ENCODE measurements at places on chromosomes 3 and 15.

DNA sequence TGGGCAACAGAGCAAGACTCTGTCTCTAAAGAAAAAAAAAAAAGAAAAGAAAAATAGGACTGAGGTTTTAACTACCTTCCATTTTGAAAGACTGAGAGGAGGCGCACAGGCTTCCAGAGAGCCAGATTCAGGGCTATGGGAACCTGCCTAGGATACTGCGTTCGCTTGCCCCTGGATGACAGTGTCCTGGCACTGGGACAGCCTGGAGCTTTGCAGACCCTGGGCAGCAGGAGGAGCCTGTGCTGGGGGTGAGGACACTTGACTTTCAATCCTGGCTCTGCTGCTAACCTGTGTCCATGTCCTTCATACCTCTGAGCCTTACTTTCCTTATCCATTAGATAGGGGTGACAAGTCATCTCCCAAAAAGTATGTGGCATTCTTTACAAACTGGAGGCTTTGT is 31.2 kb downstream of the CD276 start:
- DNase-seq = no peak

GRCh38 chr3:79985816-79986215 is 218.0 kb upstream of the ROBO1 start:
- DNase-seq = no peak

GRCh38 chr3:39794880-39795279 is 14.5 kb upstream of the MYRIP start:
- DNase-seq = no peak

DNA sequence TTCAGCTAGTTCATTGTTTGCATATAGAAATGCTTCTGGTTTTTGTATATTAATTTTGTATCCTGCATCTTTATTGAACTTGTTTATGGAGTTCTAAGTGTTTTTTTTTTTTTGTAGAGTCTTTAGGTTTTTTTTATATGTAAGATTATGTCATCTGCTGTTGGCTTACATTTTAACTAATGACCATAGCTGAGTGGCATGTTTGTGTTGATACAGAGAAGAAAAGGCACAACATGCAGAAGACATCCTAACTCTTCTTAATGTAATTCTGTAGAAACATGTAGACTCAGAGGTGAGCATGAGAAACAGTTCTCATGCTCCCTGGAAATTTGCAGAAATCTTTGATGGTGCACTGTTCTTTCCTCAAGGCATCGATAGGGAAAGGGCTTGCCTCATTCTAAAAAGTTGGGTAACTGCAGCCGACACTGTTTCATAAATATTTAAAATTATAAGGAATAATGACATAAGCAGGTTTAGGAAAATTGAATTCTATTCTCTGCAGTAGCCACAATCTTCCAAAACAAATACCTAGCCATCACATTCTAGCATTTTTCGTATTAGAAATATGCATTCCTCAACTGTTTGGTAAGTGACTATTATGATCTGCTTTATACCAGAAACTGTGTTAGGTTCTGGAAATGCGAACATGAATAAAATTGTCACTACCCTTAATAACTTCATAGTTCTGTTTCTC is 499.6 kb upstream of the KCNMB2 start:
- DNase-seq = no peak

DNA sequence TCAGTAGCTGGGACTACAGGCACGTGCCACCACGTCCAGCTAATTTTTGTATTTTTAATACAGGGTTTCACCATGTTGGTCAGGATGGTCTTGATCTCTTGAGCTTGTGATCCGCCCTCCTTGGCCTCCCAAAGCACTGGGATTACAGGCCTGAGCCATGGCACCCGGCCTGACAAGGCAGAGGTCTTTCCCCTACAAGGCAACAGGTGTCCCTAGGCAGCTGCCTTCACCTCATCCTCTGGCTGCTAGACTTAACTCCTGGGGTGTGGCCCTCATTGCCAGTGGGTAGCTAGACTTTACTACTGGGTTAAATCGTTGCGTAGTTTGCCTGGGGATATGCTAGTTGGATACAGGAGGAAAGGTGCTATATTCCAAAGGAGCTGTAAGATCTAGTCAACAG is 81.4 kb downstream of the CHRD start:
- DNase-seq = no peak

- no peak for DNase-seq
Measured at GRCh38 chr3:37930495-37930894, 60.1 kb upstream of the VILL start.

- DNase-seq = no peak
Measured at GRCh38 chr3:122679882-122680474, 661 bp upstream of the PARP14 start.

DNA sequence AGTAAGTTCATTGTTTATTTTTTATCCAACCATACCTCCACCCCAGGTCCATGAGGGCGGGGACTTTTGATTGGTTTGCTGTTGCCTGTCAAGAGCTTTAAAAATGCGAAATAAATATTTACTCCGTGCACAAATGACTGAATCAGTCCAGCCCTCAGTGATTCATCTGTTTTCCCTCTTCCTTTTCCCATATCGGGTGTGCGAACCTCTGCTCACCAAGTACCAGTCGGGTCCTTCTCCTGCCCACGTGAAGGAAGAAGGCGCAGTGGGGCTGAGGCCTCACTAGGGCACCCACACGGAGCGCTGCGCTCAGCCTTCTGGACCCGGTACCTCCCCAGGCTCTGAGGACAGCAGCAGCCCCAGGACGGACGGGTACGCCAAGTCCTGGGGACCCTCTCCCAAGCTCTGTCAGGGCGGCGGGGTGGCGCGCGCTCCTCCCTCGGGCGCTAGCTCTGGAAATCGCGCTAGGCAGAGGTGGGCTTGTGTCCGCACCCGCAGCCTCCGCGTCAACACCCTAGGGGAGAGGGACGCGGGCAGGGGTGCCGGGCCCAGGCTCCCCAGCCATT is 70.5 kb upstream of the EPHB3 start:
- DNase-seq = no peak

DNA sequence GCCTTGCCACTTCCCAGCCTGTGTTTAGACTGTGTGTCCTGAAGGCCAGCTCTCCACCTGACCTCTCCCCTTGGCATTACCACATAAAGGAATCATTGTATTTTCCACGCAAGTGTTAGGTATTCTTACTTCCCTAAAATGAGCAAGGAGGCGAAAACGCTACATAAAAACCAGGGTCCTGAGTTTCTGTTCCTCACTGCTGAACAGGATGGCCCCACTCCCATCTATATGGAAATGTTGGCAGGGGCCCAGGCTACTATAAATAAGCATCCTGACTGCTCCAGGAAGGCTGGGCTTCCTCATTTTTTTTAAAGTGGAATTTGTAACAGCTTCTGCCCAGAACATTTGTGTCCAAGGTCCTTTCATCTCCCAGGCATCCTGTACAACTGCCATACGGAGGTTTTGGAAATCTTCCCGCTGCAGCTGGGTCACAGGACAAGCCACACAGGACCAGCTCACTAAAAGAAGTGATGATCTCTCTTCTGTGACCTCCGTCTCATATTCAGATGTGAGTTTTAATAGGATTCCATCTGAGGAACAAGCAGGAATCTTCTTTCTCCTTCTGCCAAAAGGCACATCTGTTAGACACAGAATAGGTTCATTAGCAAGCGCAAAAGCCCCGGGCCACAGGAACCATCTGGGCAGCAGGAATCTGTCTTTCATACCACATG is 56.4 kb upstream of the LIMD1 start:
- no peak for DNase-seq

DNA sequence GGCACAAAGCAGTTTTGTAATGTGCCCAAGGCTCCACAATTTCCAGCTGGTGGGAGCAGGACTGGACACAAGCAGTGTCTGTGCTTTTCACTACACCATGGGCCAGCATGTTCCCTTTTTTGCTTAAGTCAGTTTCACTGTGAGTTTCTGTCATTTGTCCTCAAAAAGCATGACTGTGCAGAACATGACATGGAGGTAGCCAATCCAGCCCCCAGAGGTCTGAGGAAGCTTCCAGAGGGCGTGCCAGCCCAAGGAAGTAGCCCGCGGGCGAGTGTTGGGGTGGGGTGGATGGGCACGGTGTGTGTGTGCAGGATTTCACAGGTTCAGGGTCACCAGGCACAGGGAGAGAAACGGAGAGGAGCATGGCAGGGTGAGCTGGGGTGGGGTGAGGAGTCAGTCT is 8.0 kb upstream of the EEFSEC start:
- no peak for DNase-seq

DNA sequence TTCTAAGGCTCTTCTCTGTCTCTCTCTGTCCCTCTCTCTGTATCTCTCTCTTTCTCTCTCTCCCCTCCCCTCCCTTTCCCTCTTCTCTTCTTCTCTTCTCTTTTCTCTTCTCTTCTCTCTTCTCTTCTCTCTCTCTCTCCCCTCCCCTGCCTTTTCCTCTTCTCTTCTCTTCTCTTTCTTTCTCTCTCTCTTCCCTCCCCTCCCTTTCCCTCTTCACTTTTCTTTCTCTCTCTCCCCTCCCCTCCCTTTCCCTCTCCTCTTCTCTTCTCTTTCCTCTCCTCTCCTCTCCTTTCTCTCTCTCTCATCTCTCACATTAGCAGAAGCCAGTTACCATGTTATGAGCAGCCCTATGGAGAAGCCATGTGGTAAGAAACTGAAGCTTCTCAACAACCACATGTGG is 25.0 kb upstream of the SLC25A36 start:
- no peak for DNase-seq

GRCh38 chr15:40266828-40267304 is 16.0 kb downstream of the ANKRD63 start:
- DNase-seq = no peak

DNA sequence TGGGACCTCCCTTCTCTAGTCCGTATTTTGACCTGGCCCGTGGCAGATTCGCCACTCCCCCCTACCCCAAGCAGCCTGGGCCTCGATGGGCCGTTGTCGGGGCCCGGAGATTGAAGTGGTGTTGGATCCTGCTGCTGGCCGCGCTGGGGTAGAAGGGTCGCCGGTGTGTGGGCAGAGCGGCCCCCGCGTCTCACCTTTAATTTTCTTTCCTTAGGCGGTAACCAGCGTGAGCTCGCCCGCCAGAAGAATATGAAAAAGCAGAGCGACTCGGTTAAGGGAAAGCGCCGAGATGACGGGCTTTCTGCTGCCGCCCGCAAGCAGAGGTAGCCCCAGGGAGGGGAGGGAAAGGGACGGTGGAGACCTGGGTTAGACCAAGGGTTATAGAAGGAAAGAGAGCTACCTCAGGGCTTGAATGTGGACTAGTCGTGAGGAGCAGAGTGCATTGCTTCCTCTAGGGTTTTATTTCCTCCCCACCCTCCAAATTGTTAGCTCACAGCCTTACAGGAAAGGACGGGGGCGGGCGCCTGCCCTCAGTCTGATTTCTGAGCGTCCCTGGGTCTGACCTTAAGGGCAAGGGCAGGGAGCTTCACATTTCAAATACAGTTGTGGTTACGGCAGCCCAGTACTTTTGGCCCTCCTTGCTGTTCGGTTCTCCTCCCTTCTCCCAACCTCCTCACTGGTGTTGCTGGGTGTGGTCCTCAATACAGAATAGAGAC is 799 bp downstream of the SERF2 start:
- no peak for DNase-seq

DNA sequence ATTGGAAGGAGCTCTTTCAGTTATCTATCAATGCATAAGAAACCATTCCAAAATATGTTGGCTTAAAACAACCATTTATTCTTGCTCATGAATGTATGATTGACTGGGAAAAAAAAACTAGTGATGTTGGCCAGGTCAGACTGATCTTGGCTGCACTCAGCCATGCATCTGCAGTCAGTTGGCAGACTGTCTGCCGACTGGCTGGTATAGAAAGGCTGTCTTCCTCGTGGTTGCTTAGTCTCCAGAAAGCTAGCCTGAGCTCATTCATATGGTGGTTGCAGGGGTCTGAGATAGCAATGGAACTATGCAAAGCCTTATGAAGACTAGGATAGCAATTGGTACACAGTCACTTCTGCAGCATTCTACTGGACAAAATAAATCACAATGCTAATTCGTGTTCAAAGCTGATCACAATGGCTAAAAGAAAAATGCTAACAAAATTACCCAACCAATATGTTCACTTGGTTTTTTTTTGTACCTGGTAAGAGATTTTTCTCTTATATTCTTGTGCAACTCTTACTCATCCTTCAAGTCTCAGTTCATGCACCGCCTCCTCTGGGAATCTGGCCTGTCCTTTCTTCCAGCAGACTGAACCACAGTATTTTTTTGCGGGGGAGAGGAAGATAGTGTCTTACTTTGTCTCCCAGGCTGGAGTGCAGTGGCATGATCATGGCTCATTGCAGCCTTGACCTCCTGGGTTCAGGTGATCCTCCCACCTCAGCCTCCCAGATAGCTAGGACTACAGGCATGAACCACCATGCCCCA is 126.8 kb downstream of the KCNAB1 start:
- no peak for DNase-seq

GRCh38 chr3:40162616-40163015 is 146.9 kb upstream of the EIF1B start:
- DNase-seq = no peak

DNA sequence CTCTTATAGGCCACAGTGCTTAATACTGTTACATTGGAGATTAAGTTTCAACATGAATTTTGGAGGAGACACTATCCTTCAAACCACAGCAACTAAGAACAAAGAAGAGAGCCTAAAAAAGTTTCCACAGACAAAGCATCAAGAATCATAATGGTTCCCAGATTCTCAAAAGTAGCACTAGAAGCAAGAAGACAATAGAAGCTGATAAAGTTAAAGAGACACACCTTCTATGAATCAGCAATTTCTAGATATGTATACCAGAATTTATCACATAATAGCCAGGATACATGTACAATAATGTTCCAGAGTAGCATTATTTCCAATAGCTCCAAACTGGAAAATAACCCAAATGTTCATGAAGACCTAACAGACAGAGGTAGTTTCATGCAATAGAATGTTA is 12.2 kb downstream of the NKIRAS1 start:
- DNase-seq = no peak

GRCh38 chr3:158159714-158160113 is 49.8 kb downstream of the RSRC1 start:
- no peak for DNase-seq

- DNase-seq = no peak
Measured at GRCh38 chr3:131786386-131786785, 248.4 kb downstream of the CPNE4 start.

- DNase-seq = no peak
Measured at GRCh38 chr15:67908756-67909155, 68.9 kb upstream of the RNU6-1 start.

GRCh38 chr3:68819361-68819760 is 113.0 kb downstream of the TAFA4 start:
- no peak for DNase-seq

DNA sequence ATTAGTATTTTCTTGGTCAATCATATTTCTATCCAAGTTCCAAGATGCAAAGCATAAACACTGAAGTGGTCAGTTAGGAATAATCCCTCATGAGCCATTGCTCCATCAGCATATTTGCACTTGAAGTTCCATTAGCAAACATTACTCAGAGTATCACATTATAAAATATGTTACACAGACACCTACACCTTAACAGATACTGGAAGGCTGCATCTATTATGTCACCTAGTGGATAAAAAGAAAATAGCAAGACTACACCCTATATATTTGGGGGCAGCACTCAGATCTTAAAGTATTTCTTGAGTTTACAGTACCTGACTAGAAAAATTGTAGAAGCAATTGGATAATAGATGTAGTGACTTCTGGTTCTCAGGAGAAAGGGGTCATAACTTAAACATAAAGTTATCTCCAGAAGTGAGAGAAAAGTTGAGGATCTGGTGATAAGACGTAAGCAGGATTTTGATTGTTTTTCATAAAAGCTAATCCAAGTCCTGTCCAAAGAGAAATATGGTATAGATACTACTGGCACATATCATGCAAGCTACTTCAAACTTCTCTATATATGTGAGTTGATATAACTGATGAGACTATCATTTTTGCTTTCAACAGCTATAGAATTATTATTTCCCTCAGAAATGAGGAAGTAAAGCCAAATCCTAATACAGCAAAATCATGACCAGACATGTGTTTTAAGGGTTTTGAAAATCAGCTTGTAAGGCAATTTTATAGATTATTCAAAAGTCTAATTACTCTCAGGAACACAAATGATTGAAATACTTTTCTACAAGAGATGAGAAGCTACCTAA is 422.2 kb downstream of the GBE1 start:
- no peak for DNase-seq
